ENCODE measurements at places on chromosomes 16 and 17. TPM values are rescaled to one million over a fixed set of nuclear protein-coding genes. Genes with fewer than 3 reads are reported as not detected.

The ZP2 gene
- total RNA-seq = not detected

The ASPA gene
- total RNA-seq = not detected

The ASPHD1 gene
- not detected for total RNA-seq

The FN3K gene
- total RNA-seq = 5.3 TPM

The MILR1 gene
- total RNA-seq = 0.55 TPM

DNA sequence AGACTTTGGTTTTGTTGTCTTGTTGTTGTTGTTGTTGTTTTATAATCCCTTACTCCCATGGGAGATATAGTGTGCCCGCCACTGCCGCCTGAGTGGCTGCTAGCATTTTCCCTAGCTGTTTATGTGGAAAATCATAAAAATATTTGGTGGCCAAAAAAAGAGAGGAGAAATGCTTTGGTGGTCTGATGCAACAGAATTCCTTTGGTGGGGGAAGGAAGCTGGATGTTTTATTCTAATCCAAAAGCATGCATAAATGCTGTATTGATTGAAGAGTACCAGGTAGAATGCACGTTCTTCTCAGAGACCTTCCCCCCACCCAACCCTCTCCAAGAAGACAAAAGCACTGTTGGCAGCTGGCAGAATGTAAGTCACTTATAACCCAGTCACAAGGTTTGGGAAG lies 93.2 kb downstream of the C17orf67 start:
- no peak for DNase-seq

- no peak for DNase-seq
These were observed 2.1 kb upstream of the CAMKK1 start for GRCh38 chr17:3894911-3895343.

DNA sequence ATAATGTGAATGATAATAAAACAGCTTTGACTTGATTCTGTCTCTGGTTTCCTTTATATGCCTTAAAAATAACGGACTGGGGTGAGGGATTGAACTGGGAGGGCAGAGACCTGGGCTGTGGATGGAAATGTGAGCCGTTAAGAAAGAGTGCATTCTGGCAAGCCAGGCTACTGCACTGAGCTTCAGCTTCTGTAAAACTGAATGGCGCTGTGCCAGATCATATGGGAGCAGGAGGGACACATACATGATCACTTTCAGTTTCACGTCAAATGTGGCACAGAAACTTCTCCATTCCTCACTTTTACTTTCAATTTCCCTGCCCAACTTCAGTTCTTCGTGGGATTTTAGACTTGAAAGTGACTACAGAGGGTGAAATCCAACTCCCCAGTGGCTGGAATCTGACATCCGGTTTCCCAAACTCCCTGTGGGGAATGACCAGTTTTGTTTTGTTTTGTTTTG lies 1.1 kb downstream of the MT2A start:
- peak; percentile 76 for DNase-seq

- DNase-seq = no peak
These were observed 3.3 kb downstream of the HOXB2 start for GRCh38 chr17:48541577-48542113.

GRCh38 chr17:75633486-75634375 lies 497 bp downstream of the SMIM5 start:
- DNase-seq = peak; percentile 55

GRCh38 chr17:8173871-8174322 lies 2.3 kb downstream of the TMEM107 start:
- DNase-seq = no peak
